GM04503 (cell line): ENCODE measurements at places on chromosomes 3 and 15.

DNA sequence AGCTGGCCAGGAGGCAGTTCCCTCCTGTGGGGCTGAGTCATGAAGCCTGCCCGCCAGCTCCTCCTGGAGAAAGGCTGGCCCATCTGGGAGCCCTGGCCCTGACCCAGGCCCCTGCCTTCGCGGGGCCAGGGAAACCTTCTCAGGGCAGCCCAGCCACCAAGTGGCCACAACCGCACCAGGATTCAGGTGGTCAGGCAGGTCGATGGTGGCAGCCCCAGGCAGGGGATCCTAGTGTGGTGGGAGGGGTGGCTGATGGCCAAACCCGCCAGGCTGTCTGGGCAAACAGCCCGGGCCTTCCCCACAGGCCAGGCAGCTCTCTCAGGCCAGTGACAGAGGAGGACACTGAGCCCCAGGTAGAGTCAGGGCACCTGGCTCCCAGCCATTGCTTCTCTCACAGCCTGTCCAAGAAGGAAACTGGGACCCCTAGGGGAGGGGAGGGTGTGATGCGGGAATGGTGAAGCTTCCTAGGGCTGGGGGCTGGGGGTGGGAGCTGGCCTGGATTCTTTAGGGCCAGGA, 1.2 kb downstream of the TWF2 start:
- DNase-seq: no peak

DNA sequence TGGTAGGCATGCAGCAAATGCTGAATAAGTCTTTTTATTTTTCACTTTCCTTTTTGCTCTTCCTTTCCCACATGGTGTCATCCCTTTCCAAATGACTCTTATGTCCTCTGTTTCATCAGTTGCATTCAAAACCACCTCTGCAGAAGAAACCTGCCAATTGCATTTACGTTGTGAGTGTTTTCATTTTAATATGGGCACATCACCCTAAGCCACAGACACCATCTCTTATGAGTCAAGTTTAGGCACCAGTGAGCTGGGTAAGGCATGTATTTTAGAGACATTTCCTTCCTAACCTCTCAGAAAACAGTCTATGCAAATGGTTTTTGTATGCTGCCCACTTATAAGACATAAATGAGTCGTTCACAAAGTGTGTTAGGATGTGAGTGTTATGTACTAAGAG, 223.3 kb upstream of the ADAMTS9 start:
- DNase-seq: no peak

DNA sequence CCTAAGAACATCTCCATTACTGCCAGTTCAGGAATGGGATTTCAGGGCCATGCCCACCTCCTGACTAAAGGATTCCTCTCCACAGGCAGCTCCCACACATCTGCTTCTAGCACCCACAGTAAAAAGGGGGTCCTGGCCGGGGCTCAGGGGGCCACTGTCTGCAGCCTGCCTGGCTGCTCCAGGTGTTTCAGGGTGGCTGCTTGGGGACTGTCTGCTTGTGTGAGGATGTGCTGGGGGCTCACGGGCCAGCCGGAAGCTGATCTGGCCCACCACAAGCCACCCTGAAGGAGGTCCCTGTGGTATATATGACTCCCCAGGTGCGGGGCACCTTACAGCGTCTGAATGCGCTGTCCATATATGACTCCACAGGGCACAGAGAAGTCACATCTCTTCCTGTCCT, 135.4 kb downstream of the NSMCE3 start:
- no peak for DNase-seq

DNA sequence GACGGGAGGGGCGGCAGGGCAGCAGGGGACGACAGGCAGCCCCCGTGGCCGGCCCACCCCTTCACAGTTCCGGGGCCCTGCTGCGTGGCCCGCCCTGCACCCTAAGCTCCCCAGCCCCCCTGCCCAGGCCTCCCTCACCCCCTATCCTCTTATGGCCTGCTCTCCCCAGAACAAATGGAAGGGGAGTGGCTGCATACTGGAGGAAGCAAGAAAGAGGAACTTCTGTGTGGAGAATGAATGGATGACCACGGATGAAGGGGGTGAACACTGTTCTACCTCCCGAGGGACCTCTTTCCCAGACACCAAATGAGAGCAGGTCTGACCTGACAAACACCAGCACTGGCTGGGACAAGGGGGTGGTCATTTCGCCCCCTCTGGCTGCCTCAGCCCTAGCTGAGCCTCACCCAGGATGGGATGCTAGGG, 25.0 kb downstream of the SEC61A1 start:
- DNase-seq: no peak

- no peak for DNase-seq
These were observed 144.8 kb downstream of the SUCLG2 start for GRCh38 chr3:67509471-67510075.

DNA sequence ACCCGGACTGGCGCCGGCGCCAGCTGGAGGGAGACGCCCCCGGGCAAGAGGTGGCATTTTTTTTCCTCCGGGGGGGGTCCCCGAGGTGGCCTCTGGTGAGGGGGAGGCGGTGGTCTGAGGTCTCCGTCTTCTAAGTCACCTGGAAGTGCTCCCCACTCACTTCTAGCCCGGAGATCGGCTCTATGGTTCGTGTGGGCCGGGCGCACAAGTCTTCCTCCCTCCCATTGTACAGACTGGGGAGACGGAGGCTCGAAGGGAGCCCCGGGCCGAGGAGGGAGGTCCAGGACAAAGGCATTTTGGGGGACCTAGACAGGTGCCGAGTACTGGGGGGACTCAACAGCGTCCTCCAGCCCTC, 4.4 kb downstream of the GATA2 start:
- DNase-seq: no peak

DNA sequence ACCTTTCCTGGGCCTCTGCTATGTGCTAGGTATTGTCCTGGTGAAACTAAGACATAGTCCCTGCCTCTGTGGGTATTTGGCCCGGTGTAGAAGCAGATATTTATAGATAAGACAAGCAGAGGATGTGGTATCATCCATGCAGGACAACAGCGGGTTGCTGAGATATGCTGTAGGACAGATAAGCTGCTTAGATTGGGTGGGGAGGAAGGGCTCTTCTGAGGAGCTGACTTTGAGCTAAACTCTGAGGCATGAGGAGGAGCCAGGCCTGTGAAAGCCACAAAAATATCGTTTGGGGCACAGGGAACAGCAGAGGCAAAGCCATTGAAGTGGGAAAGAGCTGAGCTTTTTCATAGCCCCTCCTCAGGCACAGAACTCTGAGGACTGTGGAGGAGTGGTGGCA, 492.5 kb upstream of the CFAP20DC start:
- DNase-seq: no peak

- DNase-seq: peak; percentile 6
These were observed 36.4 kb upstream of the DNAJC13 start for GRCh38 chr3:132380920-132381319.

DNA sequence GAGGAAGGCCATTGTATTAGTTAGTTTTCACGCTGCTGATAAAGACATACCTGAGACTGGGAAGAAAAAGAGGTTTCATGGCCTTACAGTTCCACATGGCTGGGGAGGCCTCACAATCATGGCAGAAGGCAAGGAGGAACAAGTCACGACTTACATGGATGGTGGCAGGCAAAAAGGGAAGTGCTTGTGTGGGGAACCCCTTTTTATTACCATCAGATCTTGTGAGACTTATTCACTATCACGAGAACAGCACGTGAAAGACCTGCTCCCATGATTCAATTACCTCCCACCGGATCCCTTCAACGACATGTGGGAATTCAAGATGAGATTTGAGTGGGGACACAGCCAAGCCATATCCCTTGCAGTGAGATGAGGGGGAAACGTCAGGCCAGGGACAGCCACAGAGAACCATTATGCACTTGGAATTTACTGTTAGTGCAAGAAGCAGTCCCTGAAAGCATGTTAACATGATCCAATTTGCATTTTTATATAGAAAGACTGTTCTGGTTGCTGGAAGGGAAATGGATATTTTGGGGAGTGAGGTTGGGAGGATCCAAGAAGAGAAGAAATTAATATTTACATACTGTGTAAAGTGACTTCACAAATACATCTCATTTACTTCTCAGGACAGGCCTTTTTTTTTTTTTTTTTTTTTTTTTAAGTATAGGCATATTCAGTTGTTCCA, 87.1 kb downstream of the ARNT2 start:
- no peak for DNase-seq

DNA sequence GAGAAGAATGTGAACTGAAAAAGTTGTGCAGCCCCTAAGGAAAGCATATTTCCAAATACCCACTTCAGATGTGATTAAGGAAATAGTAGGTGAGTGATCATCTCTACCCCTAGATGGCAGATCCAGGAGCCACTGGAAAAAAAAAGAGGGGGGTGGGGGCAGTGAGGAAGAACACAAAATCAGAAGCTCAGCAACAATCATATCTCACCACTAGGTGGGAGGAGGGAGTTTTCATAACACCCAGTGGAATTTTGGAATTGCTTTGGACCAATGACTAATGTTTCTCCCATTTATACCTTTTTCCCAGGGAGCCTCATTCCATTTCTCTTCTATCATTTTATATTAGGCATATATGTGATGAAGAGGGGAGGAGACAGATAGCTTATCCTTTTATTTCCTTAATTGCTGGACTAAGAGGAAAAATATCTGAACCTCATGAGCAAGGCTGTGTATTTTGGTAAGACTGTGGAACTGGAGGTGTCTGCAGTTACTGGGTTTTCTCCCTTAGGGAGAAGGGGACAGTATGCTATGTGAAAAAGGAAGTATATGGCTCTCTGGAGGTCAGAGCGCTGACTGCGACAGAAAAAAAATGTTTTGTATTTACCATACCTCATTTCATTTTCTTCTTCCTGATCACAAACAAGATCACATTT, 363.4 kb downstream of the GAP43 start:
- DNase-seq: no peak

GRCh38 chr15:28273468-28273867, 48.5 kb downstream of the HERC2 start:
- no peak for DNase-seq

GRCh38 chr3:42063888-42064287, 27.3 kb upstream of the TRAK1 start:
- DNase-seq: peak; percentile 95

DNA sequence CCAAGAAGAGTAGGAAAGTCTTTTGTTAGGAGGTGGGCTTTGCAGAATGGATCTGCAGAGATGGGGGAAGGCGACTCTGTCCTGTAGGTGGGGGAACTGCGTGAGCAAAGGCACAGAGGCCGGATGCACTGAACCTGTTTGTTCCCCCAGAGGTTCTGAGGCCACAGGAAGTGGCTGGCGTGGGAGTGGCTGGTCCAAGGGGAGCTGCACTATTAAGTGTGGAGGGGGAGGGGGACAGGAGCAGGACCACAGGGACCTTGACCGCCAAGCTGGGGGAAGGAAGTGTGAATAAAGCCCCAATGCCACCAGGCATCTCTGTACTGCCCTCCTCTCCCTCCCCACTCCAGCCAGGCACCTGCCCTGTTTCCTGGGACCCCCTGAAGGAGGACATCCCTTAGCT, 51.8 kb downstream of the CYP11A1 start:
- no peak for DNase-seq

GRCh38 chr3:148106062-148106461, 591.6 kb upstream of the AGTR1 start:
- DNase-seq: no peak

DNA sequence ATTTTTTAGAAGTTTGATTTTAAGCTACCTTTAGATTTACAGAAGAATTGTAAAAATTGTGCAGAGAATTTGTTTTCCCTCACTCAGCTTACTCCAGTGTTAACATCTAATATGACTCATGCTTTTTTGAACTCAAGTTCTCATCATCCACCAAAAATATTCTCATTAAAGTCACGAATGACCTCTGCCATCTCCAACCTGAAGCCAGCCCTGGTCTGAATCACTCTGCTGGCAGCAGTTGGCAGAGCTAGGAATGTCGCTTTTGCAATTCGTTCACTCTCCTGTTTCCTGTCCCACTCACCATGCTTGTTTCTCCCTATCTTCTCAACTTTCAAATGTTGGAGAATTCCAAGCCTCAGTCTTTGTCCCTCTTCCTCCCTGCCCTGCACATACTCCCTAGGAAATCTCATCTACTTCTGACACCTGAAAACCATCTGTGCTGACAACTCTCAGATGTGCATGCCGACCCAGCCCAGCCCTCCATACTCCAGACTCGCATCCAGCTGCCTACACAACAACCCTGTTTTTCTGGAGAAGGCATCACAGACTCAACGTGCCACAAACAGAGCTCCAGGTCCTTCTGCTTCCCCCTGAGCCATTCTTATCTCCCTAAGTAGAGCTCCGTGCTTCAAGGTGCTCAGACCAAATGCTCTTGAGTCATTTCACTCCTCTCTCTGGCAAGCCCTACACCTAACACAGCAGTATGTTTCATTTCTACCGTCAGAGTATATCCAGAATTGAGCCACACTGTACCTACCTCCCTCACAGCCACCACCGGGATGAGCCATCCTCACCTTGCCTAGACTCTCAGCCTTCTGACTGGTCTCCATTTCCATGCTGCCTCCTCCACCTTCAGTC, 24.9 kb downstream of the PRR23E start:
- peak; percentile 47 for DNase-seq

- no peak for DNase-seq
These were observed 77.3 kb downstream of the WNT5A start for GRCh38 chr3:55409806-55410205.

- DNase-seq: no peak
These were observed 35.2 kb downstream of the GOLGA6L2 start for GRCh38 chr15:23411841-23412240.

- no peak for DNase-seq
These were observed 75.9 kb downstream of the DGKG start for GRCh38 chr3:186286114-186286513.

- DNase-seq: no peak
These were observed 136.4 kb downstream of the ABI3BP start for GRCh38 chr3:100856821-100857220.

DNA sequence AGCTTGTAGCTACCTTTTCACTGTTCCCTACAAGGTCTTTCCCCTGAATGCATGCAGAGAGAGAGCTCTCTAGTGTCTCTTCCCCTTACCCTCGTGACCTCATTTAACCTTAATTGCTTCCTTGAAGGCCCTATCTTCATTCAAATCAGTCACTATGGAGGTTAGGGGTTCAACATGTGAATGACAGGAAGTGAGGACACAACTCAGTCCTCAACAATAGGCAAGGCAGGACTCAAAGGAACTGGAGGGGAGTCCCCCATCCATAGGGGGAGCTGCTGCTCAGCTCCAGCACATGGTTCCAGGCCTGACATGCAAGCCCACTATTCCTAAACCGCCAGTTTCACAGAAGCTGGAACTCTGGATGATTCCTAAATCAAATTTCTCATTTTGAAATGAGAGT, 33.8 kb upstream of the GYG1 start:
- no peak for DNase-seq

- no peak for DNase-seq
These were observed 562 bp downstream of the CGGBP1 start for GRCh38 chr3:88058306-88058580.

DNA sequence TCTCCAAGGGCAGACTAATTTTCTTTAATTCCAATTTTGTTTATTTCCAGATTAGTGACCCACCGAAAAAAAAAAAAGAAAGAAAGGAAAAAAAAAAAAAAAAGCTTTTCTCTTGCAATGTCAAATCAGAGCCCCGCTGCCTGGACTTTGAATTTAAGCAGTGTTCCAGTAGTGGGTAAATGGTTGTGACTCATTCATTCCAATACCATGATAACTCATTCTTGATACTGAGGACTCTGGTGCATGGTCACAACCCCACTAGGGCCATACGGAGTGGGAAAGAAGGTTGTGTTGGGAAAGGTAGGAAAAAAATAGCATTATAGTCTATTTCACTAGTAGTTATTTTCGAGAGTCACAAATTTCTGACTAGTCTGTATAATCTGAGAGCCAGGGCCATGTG, 59.1 kb upstream of the COL8A1 start:
- no peak for DNase-seq

GRCh38 chr15:40016224-40016865, 22.6 kb downstream of the SRP14 start:
- DNase-seq: no peak
